ENCODE measurements at places on chromosomes 16 and 17.

- DNase-seq, result no peak
Measured at GRCh38 chr16:57630407-57630797, 2.0 kb downstream of the ADGRG1 start.

- no peak for DNase-seq
Measured at GRCh38 chr17:31845291-31845690, 13.8 kb downstream of the COPRS start.

DNA sequence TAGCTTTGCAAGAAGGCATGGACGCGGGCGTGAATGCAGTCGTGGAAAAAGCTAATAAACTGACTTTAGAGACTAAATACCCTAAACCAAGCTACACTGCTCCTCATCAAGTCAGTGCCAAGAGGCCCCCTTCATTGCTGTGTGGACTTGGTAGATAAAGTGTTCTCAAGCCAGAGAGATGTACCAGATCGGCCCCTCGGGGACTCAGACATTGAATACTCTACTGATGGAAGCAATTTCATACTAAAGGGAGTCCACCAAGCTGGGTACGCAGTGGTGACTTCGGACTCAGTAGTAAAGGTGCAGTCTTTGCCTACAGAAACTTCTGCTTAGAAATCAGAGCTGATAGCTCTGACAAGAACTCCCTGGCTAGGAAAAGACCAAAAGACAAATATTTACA lies 8.8 kb downstream of the POLR3K start:
- no peak for DNase-seq

DNA sequence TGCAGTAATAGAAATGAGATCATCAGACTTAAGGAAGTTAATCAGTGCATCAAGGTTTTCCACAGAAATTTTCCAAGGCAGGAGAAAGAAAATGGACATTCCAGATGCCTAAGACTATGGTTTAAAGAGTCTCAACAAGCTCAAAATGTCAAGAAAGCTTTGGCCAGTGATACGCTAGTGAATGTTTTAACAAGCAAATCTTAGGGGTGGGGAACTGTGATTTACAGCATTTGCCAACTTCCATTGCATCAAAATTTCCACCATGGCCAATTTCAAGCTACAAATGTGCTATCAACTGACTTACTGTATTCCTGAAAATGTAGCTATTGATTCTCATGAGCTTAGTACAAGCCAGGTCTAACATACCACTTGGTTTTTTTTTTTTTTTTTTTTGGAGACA lies 82.4 kb upstream of the CLEC3A start:
- DNase-seq, result no peak

DNA sequence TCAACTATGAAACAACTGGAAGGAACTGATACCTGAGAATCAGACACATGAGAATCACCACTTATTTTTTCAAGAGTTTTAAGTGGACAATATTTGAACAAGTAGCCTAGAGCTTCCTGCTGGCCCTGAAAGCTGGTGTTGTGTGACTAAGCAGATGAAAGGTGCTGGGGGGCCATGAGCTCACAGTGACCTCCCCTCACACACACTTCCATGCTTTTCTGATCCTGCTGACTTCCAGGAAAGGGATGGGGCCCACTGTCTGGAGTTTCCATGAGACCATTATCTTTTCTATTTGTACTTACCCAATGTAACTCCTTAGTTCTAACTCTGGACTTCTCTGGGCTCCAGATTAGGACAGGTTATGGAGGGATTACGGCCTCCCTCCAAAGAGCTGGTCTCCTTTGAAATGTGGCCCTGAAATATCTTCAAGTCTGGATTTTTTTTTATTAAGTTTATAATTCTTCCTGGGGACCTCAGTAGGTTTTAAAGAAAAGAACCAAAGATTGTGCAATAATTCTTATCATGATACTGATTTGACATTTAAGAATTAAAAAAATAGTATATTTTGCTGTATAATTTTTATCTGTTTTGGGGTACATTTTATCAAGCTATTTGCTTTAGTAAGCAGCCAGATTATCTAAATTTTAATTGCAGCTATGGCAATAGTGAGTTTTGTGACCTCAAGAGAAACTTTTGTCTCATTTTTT lies 4.9 kb downstream of the CAPNS2 start:
- no peak for DNase-seq

DNA sequence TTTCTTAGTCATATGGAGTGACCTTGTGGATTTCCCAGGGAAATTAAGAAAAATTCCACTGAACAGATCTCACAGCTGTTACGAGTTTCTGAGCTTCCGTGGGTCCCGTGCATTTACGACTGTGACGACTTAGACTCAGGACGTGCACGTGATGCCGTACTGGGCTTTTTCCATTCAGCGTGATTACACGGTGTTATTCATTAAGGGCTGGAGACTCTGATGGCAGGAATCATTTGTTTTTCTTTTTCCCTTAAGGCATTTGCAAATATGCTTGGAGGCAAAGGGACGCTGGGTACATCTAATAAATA lies 57.2 kb downstream of the TBC1D16 start:
- no peak for DNase-seq

GRCh38 chr16:8168016-8168415 lies 422.3 kb downstream of the TMEM114 start:
- DNase-seq, result no peak

DNA sequence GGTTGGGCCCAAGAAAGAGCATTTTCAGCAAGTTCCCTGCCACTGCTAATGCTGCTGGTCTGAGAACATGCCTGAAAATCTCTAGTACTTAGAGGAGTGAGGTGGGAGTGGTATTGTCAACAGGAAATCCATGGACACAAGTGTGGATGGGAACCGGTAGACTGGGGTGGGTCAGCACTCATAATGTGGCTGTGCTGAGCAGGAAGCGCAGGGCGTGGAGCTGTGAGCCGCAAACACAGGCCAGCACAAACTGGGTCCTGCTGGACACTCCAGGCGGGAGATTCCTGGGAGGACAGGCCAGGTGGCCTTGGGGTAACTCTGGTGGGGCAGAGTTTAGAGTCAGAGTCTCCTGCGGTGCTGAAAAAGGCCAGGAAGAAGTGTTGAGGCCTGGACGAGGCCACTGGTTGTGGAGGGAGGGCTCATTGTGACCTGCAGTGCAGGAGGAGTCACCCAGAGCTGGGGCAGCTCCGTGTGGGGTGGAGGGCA lies 62.6 kb downstream of the BANP start:
- DNase-seq, result no peak

DNA sequence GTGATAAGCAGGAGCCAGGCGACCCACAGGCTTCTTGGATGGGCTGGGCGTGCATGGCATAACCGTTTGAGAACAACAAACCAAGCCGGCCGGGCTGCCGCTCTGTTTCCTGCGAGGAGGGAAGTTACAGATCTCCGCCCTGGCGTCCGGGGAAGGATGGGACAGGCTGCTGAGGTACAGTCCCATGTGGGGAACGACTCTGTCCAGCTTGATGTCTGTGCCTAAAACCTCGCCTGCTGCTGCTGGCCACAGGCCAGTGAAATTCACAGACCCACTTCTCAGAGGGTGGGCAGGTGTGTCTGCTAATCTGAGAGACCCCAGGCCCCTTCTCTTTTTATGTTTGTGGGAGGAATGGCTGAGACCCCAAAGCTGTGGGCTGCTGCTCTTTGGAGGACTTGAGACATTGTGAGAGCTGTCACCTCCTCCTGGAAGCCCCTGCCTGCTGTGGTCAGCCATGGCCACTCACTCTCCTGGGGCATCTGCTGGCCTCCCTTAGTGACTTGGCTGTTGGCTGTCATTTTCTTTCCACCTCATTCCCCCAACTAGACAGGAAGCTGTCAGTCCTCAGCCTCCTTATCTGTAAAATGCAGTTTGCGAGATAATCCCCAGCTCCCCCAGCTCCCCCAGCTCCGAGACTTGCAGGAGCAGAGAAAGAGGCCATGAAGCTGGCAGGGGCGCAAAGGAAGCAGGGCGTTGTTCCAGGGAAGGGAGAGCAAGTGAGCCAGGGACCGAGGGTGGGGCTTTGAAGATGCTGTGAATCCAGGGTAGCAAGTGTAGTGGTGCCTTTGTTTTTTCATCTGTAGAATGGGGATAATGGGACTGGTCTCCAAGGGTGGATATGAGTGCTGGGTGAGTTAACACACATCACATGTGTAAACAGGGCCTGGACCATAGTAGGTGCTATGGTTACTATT lies 51.0 kb downstream of the CMIP start:
- no peak for DNase-seq

GRCh38 chr17:66966704-66967418 lies 2.4 kb downstream of the CACNG4 start:
- no peak for DNase-seq

DNA sequence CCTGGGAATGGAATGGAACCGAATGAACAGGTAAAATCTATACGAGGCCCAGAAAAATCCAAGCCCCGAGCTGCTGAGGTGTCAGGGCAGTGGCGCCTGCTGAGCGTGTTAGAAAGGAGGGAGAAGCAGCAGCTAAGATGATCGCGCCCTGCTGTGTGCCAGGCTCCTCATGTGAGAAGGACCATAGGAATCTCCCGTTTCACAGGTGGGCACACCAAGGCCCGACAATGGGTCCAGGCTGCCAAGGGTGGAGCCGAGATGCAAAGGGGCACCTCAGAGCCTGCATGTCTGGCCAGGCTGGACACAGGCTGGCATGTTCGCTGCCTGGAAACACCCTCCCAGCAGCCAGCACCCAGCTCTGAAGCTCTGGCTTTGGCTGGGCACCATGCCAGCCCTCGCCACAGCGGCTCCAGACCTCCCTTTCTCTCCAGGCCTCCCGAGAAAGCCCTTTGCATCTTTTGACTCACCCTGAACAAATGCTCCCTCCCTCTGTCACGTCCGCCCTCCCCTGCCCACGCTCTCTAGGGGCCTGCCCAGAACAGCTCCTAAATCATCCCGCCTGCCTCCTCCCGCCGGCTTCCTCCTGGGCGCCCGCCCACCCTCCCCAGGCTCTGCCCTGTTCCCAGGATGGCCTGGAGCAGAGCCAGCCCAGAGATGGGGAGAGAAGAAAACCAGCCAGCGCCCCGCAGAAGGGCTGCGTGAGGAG lies 217.8 kb upstream of the GSE1 start:
- DNase-seq, result no peak

GRCh38 chr17:55159251-55159650 lies 105.5 kb upstream of the HLF start:
- no peak for DNase-seq

DNA sequence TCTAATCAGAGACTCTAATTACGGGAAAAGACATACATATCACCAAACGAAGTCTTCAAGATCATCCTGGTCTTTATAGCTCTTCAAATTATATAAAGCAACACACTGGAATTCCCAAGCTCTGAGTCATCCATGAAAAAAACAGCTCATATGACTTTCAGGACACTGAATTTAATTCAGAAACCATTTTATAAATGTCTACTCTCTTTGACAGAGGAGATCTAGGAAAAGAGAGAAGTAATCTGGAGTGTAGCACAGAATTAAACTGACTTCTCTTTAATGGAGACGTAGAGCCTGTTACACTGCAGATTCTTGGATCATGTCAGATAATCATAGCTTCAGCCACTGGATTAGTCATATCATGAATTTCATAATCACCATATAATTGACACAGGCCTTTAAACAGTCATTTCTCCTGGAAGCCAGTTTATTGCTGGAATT lies 86.8 kb upstream of the WSB1 start:
- no peak for DNase-seq

- no peak for DNase-seq
Measured at GRCh38 chr17:82517230-82517865, 2.2 kb upstream of the FOXK2 start.

GRCh38 chr16:396605-397004 lies 394 bp upstream of the NME4 start:
- DNase-seq, result no peak

- DNase-seq, result no peak
Measured at GRCh38 chr16:79012671-79013434, 587.7 kb downstream of the MAF start.

- no peak for DNase-seq
Measured at GRCh38 chr16:11198828-11199227, 57.2 kb downstream of the SOCS1 start.

DNA sequence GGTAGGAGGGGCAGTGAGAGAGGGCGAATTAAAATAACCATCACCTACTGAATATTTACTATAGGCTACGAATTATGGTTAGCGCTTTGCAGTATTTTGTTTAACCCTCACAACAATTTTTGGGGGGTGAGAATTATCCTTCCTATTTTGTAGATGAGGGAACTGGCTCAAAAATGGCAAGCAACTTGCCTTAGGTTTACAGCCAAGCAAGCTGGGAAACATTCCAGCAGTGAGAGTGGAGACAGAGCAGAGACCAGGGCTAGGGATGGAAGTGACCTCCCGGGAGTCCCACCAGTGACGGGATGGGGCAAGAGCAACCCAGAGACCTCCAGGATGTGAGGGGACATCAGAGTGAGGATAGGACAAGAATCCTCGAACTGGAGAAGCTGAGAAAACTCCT lies 352 bp upstream of the VMO1 start:
- DNase-seq, result no peak

- DNase-seq, result no peak
Measured at GRCh38 chr17:40350689-40351358, 13.7 kb downstream of the GJD3 start.

GRCh38 chr17:18916816-18917500 lies 35.0 kb upstream of the SLC5A10 start:
- DNase-seq, result no peak

DNA sequence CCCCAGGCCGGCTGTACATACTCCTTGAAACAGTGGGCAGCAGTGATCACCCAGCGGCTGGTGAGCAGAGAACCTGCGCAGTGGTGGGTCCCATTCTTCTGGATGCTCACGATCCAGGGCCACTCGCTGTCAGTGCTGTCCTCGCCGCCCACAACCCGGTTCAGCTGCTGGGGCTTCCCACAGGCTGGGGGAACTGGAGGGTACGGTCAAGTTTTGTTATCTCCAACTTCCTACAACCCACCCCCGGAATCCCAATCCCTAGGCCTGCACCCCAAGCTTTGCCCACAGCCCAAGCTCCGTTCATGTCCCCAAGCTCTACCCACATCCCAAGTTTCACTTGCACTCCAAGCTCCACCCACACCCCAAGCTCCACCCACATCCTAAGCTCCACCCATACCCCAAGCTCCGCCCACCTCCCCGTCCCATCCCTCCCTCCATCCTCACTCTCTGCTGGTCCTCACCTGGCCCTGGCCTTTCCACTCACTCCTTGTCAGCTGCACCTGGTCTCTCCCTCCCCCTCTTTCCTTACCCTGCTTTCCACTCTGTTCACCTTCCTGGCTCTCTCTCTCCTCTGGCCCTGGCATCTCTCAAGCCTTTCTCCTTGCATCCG lies 1.8 kb downstream of the PRSS22 start:
- DNase-seq, result no peak

Measured in activated CD4-positive, alpha-beta T cell treated with anti-CD3 and anti-CD28 coated beads for 4 hours (primary cell).